Brain pericyte (primary cell): ENCODE measurements at places on chromosomes 7 and 10.

DNA sequence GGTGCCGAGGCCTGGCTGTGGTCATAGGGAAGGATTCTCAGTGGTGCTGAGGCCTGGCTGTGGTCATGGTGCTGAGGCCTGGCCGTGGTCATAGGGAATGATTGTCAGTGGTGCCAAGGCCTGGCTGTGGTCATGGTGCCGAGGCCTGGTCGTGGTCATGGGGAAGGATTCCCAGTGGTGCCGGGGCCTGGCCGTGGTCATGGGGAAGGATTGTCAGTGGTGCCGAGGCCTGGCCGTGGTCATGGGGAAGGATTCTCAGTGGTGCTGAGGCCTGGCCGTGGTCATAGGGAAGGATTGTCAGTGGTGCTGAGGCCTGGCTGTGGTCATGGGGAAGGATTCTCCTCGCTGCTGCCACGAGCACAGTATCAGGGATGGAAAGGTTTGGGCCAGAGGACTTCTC, 327.3 kb downstream of the ADARB2 start:
- DNase-seq, result no peak

DNA sequence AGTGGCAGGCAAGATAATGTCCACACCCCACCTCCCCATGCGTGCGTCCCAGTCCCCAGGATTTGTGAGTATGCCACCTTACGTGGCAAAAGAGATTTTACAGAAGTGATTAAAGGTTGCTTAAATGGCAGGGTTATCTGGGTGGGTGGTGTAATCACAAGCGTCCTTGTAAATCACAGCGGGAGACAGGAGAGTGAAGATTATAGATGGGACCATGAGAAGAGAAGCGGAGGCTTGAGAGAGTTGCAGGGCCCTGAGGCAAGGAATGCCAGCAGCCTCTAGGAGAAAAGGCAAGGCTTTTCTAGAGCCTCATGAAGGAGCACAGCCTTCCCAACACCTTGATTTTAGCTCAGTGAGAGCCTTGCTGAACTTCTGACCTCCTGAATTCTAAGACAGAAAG, 10.2 kb downstream of the ZRANB1 start:
- DNase-seq, result no peak

DNA sequence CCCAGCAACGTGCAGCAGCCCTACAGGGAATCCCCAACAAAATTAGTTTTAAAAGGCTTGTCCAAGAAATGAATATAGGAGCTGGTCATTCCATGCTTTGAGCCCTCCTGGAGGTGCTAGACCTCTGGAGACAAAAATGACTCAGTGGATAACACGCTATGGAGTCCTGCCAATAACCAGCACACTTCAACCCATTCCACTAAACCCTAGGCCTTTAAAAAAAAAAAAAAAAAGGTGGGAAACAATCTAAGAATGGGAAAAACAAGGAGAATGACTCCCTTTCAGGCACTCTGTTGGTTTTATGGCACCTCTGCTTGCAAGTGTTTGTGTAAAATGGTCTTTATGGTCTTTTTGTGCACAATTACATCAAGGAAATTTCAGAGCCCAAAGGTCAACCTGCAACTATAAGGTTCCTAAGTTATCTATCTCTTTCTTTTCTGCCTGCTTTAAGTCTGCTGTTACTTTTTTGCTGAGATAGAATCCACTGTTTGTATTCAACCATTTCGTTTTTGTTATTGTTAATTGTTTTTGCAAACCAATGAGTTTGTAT, 21.3 kb downstream of the AVL9 start:
- DNase-seq, result no peak

- DNase-seq, result no peak
Observed at GRCh38 chr7:26153241-26153822, 1.3 kb downstream of the NFE2L3 start.

GRCh38 chr10:13092291-13093102, 7.5 kb upstream of the OPTN start:
- DNase-seq, result peak; percentile 81

GRCh38 chr7:121062671-121063279, 74.3 kb downstream of the CPED1 start:
- no peak for DNase-seq

DNA sequence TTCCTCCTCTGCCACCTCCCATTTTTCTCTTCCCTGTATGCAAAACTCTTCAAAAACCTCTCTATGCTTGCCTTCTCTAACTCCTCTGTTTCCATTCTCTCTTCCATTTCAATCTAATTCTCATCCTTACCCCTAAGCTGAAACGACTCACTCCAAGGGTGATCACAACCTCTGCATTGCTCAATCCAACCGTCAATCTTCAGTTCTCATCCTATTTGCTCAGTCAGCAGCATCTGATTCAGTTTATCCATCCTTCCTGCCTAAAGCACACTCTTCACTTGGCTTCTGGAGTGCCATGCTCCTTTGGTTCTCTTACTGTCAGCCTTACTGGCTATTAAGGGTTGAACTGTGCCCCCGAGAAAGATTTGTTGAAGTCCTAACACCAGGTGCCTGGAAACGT, 163.5 kb upstream of the NEBL start:
- DNase-seq, result no peak

- DNase-seq, result no peak
Observed at GRCh38 chr10:1241322-1241890, 185.2 kb downstream of the WDR37 start.

GRCh38 chr10:52115823-52116222, 198.3 kb upstream of the DKK1 start:
- no peak for DNase-seq

DNA sequence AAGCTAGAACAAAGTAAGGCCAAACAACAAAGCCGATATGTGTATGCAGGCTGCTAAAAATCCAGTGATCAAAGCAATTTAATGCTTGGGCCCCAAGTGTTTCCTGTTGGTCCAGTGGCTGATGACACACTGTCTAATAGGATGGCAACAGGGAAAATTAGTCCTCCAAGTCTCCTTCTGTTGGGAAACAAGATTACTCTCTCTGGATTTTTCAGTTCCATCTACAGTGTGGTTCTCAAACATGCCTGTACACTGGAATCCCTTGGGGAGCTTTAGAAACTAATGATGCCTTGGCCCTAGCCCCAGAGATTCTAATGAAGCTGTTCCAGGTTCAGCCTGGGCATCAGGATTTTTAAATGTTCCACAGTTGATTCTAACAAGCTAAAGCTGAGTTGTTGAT, 198.7 kb downstream of the AHR start:
- DNase-seq, result no peak

DNA sequence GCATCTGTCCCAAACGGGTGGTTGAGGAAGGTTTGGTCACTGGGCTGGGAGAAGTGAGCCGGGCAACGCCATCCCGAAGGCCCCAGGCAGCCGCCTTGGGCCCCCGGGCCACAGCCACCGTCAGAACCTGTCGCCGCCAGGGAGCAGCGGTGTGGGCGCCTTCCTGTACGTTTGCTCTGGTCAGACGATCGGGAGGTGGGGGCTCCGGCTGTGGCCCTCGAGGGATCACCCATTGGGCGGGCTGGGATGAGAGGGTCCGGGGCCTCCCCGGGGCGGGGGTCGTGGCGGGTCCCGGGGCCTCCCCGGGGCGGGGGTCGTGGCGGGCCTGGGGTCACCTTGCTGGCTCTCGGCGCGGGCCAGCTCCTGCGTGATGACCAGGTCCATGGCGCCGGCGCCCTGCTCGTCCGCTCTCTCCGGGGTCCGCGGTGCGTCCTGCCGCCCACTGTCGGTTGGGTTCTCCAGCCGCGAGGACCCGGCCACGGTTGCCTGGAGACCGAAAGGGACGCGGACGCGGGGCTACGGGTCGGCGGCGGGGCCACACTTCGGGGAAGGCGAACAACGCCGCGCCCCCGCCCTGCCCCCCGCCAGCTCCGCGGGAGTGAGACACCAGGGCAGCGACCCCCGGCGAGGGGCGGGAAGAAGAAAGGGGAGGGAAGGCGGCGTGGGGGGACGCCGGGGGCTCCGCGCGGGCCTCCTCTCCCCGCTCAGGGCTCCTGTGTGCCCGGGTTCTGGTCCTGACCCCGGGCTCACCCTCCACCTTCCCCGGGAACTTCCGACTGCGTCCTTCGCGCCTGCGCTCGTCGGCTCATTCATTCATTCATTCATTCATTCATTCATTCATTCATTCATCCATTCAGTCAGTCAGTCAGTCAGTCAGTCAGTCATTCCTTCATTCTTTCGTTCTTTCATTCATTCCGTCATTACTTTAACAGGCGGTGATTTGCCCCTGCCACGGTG, at the start of gene CFAP46:
Gene CFAP46, minus strand, starts transcription at position 470 of the 957 bp plus-strand sequence. Its CDS starts 86 bp downstream, at position 384.
- no peak for DNase-seq

DNA sequence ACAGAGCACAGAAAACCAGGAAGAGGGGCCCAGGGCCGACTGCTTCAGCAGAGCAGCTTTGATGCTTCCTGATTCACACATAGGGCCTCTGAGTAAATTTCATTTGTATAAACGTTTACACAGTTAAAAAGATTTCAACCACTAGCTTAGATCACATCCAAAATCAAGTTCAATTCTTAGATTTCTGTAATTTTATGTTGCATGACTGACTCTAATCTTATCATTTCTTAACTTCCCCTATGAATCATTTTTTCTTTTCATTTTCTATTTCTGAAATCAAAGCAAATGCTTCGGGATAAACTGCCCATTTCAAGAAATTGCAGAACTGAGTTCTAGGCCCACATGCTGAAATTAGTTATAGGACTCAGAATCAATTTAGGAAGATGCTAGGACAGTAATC, 224.7 kb downstream of the INHBA start:
- no peak for DNase-seq

- DNase-seq, result no peak
Observed at GRCh38 chr10:114648368-114648767, 9.7 kb downstream of the ABLIM1 start.

GRCh38 chr10:32386623-32387260, 39.8 kb upstream of the EPC1 start:
- no peak for DNase-seq

- no peak for DNase-seq
Observed at GRCh38 chr10:131845505-131846239, 55.1 kb upstream of the PPP2R2D start.

- no peak for DNase-seq
Observed at GRCh38 chr10:86017841-86018734, 348.5 kb downstream of the GRID1 start.

DNA sequence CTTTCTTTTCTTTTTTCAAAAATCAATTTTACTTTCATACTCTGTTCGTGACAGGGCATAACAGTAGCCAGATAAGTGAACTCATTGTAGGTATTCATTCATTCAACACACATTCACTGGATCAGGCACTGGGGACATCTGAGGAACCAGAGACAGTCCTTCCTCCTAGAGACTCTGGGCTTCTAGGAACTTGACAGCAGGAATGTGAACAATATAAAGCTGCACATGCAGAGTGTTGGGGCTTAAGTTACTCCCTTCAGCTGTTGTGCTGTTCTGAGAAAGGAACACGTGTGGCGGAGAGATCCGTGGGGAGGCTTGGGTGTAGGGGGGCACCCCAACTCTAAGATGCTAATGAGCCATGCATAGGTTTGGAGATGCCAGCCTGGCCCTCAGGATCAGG, 120.4 kb downstream of the PKD1L1 start:
- DNase-seq, result no peak

GRCh38 chr10:78483641-78484040, 450.0 kb downstream of the RPS24 start:
- DNase-seq, result no peak

DNA sequence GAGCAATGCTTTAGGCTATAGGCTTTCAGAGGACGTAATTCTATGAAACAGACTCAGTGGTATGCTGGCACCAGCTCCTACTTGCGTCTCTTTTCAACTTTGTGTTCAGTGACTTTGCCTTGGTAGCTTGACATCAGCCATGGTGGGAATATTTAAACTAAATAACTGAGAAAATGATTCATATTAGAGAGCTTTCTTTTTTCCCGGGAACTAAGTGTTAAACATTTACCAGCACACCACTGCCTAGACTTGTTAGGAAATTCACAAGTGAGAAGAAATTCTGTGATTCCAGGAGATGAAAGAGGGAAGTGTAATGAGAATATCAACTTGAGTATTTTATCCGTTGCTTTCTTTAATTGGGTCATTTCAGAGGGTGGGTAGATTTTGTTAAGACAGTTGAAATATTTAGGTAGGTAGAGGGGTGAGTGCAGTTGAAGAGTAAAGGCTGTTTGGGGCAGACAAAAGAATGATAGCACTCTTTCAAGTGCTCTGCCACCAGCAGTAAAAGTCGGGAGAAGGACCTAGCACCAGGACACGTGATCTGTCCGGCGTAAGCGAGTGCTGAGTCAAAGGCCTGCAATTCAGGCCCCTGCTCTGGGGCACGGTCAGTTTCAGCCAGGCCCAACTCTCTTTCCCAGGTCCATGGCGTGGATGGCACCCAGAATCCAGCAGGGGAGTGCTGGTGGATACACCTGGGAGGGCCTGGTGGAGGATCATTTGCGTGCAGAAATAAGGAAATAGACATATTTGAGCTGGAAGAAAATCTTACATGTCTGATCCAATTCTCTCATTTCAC, 206.3 kb downstream of the SNX10 start:
- DNase-seq, result no peak

DNA sequence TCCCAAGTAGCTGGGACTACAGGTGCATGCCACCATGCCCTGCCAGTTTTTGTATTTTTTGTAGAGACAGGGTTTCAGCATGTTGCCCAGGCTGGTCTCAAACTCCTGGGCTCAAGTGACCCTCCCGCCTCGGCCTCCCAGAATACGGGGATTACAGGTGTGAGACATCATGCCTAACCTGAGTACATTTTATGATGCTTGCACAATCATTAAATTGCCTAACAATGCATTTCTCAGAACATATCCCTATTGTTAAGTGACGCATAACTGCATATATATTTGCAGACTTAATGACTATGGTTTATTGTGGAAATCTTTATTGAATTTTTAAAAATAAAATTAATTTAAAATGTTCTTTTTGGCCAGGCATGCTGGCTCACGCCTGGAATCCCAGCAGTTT, 30.7 kb downstream of the INA start:
- no peak for DNase-seq
